ENCODE measurements at places on chromosomes 12 and 14.

DNA sequence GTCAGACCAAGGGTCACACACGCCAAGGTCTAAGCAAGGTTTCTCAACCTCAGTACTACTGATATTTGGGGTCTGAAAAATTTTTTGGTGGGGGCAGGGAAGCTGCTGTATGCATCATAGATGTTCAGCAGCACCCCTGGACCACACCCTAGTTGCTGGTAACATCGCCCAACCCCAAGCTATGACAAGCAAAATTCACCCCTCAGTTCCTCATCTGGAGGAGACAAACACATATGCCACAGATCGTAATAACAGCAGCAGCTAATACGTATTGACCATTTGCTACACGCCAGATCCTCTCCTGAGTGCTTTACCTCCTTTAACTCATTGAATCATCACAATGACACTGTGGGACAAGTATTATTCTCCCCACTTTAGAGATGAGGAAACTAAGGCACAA lies 46.4 kb downstream of the ACTN1 start:
- DNase-seq: peak; percentile 62

GRCh38 chr12:113077859-113078255 lies 21.3 kb downstream of the DTX1 start:
- DNase-seq: no peak

DNA sequence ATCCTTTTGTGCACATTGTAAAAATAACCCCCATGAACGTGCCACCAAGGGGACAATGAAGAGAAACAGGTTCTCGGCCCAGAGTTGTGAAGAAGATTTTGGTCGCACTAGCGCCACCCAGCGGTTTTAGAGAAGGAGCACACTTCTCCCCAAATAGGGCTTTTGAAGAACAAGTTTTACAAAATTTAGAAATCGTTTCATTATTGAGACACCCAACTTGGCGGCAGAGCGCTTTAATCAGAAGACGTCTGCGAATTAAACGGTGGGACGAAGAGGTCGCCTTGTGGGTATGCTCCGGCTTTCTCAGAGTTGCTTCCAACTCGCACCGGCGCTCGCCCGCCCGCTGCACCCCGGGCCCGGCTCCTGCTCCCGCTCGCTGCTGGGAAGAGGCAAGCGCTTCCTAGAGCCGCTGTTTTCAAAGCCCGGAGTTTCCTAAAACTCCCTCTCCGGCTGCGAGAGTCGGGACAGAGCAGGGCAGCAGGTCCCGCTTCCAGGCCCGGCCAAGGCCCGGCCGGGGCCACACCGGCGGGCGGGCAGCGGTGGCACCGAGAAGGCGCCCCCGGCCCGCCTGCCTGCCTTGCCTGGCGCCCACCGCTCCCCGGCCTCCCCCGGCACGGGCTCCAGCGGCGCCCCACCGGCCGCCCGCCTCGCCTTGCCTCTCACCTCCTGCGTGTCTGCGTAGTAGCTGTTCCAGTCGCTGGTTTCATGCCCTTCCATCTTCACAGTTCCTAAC lies 645 bp downstream of the FOXA1 start:
- peak; percentile 70 for DNase-seq

- DNase-seq: no peak
Observed at GRCh38 chr14:57687416-57687815, 178.5 kb downstream of the SLC35F4 start.

- DNase-seq: no peak
Observed at GRCh38 chr12:92621833-92622232, 81.0 kb upstream of the PLEKHG7 start.

GRCh38 chr12:31220061-31220460 lies 105.9 kb downstream of the SINHCAF start:
- no peak for DNase-seq

GRCh38 chr14:63267171-63267570 lies 51.6 kb downstream of the GPHB5 start:
- no peak for DNase-seq

GRCh38 chr12:16407346-16407745 lies 59.9 kb downstream of the MGST1 start:
- peak; percentile 93 for DNase-seq

DNA sequence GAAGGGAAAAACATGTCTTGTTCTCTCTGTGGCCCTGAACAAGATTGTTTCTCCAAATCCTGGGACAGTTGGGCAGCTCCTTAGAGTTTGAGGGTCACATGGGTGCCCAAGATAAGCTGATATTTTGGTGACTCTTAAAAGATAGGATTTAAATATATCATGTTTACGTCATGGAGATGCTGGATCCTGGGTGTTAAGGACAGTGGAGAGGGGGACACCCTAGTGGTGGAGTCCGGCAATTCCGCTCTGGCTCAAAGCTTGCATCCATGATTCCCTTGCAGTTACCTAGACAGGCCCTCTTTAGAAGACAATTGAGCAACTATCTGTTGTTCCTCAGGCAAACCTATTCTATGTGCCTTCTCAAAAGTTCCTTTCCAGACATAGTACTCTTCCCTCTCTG lies 101.8 kb downstream of the CMKLR1 start:
- DNase-seq: peak; percentile 18

- DNase-seq: no peak
Observed at GRCh38 chr12:70608184-70608583, 29.0 kb downstream of the PTPRB start.

- DNase-seq: no peak
Observed at GRCh38 chr12:64385468-64385867, 5.1 kb downstream of the C12orf56 start.

DNA sequence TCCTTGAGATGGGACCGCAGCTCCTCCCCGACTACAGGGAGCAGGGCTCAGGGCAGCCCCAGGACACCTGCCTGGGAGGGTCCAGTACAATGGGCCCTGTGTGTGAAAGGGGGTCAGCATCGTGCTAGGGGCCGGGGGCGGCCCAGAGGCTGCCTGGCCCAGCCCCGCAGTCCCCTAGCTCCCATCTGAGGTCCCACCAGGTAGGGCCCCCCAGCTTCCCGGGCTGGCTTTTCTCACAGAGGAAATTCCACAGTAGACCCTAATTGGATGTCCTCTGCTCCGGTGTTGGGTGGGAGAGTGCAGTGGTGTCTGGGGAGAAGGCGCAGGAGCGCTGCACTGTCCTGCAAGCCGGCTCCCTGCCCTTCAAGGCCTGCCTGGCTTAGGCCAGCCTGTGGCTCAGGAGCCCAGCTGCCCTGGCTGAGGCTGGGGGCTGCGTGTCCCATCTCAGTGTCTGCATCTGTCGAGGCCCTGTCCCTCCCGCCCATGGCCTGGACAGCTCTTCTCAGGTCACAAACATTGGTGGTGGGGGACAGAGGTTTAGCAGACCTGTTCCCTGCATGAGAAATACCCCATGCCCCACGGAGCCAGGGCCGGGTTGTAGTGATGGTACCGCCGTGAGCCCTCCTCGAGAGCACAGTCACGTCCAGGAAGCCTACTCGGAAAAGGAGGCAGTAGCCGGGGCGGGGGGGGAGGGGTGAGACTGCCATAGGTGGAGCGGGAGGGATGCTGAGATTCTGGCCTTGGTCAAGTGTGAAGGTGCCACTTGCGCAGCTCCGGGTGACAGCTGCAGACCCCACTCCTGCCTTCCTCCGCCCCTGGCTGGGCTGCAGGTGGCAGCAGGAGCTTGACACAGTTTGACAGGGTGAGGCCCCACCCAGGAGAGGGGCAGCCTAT lies 11.6 kb downstream of the HIP1R start:
- DNase-seq: no peak

DNA sequence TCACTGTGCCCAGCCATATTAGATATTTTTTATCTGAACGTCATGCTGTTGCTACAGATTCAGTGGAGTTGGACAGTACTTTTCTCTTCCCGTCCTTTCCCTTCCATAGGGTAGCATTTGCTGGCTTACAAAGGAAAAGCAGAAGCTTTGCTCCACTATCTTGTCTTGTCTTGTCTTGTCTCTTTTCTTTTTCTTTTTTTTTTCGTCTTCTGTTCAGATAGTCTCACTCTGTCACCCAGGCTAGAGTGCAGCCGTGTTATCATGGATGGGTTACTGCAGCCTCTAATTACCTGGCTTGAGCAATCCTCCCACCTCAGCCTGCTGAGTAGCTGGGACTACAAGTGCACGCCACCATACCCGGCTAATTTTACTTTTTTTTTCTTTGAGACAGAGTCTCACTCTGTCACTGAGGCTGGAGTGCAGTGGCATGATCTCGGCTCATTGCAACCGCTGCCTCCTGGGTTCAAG lies 21.1 kb downstream of the OR10G3 start:
- no peak for DNase-seq

GRCh38 chr12:52438305-52439301 lies 4.4 kb upstream of the KRT75 start:
- no peak for DNase-seq

- DNase-seq: no peak
Observed at GRCh38 chr12:55362675-55363074, at the start of gene OR6C75. OR6C75 (plus strand) TSS chr12:55362975; CDS start chr12:55365111, 2,136 bp downstream.

GRCh38 chr12:18982226-18982949 lies 147.1 kb upstream of the PLEKHA5 start:
- DNase-seq: no peak
